ENCODE measurements at places on chromosomes 2 and 18. TPM values are rescaled to one million over a fixed set of nuclear protein-coding genes. Genes with fewer than 3 reads are reported as not detected.

GRCh38 chr2:217330647-217331046 is 470.8 kb upstream of the TNP1 start:
- peaks cover 8% of the 10 kb centered on the region for H3K4me1 ChIP-seq
- no peak overlapping the region for H3K27ac ChIP-seq
- DNase-seq = no peak
- H3K27me3 ChIP-seq = no peaks in the 10 kb centered on the region

- no peak for DNase-seq
- no peaks in the 10 kb centered on the region for H3K27me3 ChIP-seq
- no peaks in the 10 kb centered on the region for H3K36me3 ChIP-seq
- no peak overlapping the region for H3K27ac ChIP-seq
Measured at GRCh38 chr2:207423886-207424285, 105.9 kb upstream of the CREB1 start.

Gene MATN3
- 38.5 TPM for total RNA-seq

- no peak for DNase-seq
- peaks cover 20% of the 10 kb centered on the region for H3K27me3 ChIP-seq
- peak overlapping the region; percentile 91 for H3K4me3 ChIP-seq
- H3K4me1 ChIP-seq = no peaks in the 10 kb centered on the region
- H3K36me3 ChIP-seq = no peaks in the 10 kb centered on the region
Measured at GRCh38 chr18:9101730-9102507, 580 bp upstream of the NDUFV2 start.

Gene CRYGD
- total RNA-seq = 2.2 TPM

DNA sequence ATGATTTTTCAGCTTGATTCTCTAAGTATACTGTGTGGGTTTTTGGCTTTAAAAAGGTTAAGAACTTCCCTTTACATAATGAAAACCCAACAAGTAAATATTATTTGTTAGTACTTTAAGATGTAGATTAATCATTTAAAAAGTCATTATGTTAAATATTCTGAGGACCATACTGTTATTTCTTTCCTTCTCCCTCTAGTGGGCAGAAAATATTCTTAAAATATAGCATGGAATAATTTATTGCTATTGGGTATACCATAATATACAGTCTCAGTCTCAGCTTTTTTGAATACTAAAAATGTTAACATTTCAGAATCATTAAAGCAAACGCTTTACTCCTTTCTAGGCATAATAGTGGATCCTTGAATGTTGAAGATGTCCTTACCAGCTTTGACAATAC is 28.1 kb downstream of the CAMKMT start:
- no peaks in the 10 kb centered on the region for H3K4me1 ChIP-seq
- no peak for DNase-seq
- H3K27me3 ChIP-seq = no peaks in the 10 kb centered on the region
- no peak overlapping the region for H3K27ac ChIP-seq

DNA sequence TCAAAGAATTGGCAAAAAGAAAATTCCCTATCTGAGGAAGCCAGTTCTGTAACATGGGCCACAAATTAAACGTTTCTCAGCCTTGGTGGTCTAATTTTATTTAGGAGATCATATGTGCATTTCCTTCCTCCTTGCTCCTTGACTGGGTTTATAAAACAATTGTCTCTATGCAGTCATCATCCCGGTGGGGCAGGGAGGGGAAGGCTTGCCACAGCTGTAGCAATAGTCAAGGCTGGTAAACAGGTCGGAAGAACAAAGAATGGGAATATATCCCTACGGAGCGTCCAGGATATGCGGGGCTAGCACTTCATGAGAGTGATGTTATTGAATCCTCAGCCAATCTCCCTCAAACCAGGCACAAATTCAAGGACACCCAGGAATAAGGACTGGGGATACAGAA is 143.8 kb downstream of the RNF152 start:
- no peaks in the 10 kb centered on the region for H3K36me3 ChIP-seq
- no peak for DNase-seq
- H3K4me3 ChIP-seq = no peak overlapping the region
- H3K27me3 ChIP-seq = no peaks in the 10 kb centered on the region
- no peak overlapping the region for H3K27ac ChIP-seq

- H3K27ac ChIP-seq = no peak overlapping the region
- H3K36me3 ChIP-seq = peaks cover 5% of the 10 kb centered on the region
- H3K4me3 ChIP-seq = no peak overlapping the region
- no peak for DNase-seq
Measured at GRCh38 chr2:9336576-9337314, 86.6 kb downstream of the ITGB1BP1 start.

DNA sequence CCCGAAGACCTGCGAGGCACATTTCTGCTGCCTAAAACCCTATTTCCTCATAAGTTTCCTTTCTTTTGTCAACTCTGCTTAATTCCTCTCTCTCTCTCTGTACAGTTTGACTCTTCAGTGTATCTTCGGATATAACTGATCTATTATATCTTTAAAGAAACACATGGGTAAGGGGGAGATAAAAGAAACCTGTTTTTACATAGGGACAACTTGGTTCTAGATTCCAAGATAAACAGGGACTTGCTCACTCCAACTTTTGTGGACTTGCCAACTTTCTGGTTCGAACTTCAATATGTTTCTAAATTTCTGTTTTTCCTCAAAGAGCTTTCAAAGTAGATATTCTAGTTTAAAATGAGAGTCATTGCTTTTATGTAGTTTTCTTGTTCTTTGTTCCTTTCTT is 182.7 kb upstream of the EPC2 start:
- H3K27me3 ChIP-seq = no peaks in the 10 kb centered on the region
- H3K4me1 ChIP-seq = no peaks in the 10 kb centered on the region
- no peak for DNase-seq
- H3K27ac ChIP-seq = no peak overlapping the region
- H3K36me3 ChIP-seq = no peaks in the 10 kb centered on the region

Gene ERICH2
- total RNA-seq = 6.6 TPM

Gene RAPGEF4
- 2.3 TPM for total RNA-seq

DNA sequence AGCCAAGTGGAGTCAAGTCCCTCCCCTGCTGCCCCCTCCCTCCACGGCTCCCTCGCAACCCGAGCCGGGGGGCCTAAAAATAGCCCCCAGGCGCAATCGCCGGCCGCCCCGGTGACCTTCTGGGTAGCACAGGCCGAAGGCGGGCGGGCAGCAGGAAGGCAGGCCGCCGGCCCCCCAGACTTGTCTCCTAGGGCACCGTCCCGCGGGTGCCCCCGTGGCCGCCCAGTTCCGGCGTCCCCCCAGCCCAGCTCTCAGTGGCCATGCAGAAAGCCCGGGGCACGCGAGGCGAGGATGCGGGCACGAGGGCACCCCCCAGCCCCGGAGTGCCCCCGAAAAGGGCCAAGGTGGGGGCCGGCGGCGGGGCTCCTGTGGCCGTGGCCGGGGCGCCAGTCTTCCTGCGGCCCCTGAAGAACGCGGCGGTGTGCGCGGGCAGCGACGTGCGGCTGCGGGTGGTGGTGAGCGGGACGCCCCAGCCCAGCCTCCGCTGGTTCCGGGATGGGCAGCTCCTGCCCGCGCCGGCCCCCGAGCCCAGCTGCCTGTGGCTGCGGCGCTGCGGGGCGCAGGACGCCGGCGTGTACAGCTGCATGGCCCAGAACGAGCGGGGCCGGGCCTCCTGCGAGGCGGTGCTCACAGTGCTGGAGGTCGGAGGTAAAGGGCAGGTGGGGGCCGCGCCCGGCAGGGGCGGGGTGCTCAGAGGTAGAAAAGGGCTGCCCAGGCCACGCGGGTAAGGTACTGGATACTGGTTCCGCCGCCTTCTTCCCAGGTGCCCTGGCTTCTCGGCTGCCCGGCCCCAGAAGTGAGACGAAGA is at the start of gene SPEG:
Gene SPEG (plus strand): TSS at position 126 of the 808 bp plus-strand sequence. CDS start 135 bp downstream, at position 261.
- no peaks in the 10 kb centered on the region for H3K36me3 ChIP-seq
- H3K27ac ChIP-seq = no peak within 1 kb of the TSS
- peak; percentile 72 for DNase-seq
- peaks cover 39% of the 10 kb centered on the region for H3K27me3 ChIP-seq

- no peak overlapping the region for H3K27ac ChIP-seq
- no peak for DNase-seq
- H3K4me1 ChIP-seq = no peaks in the 10 kb centered on the region
- H3K36me3 ChIP-seq = no peaks in the 10 kb centered on the region
- H3K4me3 ChIP-seq = no peak overlapping the region
- no peaks in the 10 kb centered on the region for H3K27me3 ChIP-seq
Measured at GRCh38 chr2:61710711-61711110, 143.1 kb downstream of the FAM161A start.

DNA sequence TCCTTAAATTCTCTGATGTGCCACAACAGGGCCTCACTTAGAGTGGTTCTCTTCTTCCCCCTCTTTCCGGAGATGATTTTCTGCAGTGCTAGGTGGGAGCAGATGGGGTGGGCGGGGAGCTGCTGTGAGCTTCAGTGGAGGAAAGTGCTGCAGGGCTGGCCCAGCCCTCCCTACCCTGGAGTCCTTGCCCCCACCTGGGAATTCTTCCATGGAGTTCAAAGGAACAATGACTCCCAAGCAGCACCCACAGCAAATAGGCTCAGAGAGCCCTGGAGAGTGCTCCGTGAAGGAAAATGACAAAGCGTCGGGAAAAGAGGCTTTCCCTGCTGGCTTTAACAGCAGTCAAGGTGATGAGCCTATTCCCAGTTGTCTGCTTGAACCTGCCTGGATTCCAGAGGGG is 28.8 kb downstream of the LOXHD1 start:
- H3K27ac ChIP-seq = no peak overlapping the region
- peaks cover 4% of the 10 kb centered on the region for H3K27me3 ChIP-seq
- no peak overlapping the region for H3K4me3 ChIP-seq
- H3K36me3 ChIP-seq = no peaks in the 10 kb centered on the region

Gene INSIG2
- total RNA-seq = 12.5 TPM

DNA sequence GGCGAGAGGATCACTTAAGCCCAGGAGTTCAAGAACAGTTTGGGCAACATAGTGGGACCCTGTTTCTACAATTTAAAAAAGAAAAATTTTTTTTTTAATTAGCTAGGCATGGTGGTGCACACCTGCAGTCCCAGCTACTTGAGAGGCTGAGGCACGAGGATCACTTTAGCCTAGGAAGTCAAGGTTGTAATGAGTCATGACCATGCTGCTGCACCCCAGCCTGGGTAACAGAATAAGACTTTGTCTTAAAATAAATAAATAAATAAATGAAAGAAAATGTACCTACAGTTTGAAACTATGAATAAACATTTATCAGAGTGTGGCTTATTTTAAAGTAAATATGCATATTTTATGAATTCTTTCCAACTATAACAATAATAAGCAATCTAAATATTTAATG is 16.7 kb downstream of the PDE1A start:
- H3K27me3 ChIP-seq = no peaks in the 10 kb centered on the region
- H3K36me3 ChIP-seq = no peaks in the 10 kb centered on the region
- no peak overlapping the region for H3K27ac ChIP-seq
- DNase-seq = no peak
- H3K4me3 ChIP-seq = no peak overlapping the region

Gene CACNB4
- 15.1 TPM for total RNA-seq

DNA sequence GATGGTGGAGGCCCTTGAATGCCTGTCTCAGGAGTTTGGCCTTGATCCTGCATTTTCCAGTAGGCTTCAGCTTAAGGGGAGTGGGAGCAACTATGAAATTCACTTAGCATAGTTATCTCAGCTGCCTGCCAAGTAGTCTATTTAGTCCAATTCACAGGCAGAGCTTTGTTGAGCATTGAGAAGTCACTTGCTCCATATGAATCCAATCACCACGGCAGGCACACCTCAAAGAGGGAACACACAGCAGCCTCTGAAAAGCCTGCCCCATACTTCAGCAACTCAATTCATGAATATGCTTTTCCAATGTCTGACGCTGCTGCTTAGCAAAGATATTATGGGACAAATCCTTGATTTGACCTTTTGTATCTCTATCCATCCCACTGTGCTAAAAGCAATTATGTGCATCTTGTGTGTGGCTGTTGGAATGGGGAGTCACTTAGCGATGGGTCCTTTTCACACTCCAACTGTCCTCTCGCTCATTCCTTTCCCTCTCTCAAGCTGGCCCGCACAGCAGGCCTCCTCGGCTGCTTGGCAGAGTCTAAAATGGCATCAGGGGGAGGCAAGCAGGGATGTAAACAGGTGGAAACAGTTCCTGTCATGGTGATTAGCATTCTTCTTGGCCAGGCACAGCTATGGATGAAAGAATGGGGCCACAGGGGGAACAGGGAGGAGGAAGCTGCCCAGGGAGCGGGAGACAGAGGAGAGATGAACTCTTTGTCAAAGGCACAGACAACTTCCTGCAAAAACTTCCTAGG is 56.0 kb upstream of the LRPPRC start:
- no peak overlapping the region for H3K4me3 ChIP-seq
- H3K27me3 ChIP-seq = no peaks in the 10 kb centered on the region
- no peaks in the 10 kb centered on the region for H3K36me3 ChIP-seq
- no peaks in the 10 kb centered on the region for H3K4me1 ChIP-seq
- H3K27ac ChIP-seq = peak overlapping the region; percentile 76

Gene DCC
- 0.34 TPM for total RNA-seq

- no peak overlapping the region for H3K27ac ChIP-seq
- H3K36me3 ChIP-seq = no peaks in the 10 kb centered on the region
- no peak overlapping the region for H3K4me3 ChIP-seq
- no peaks in the 10 kb centered on the region for H3K27me3 ChIP-seq
- DNase-seq = no peak
Measured at GRCh38 chr2:234027641-234028040, 22.9 kb upstream of the SPP2 start.

GRCh38 chr2:84885111-84885510 is 4.2 kb upstream of the TRABD2A start:
- H3K4me3 ChIP-seq = no peak overlapping the region
- DNase-seq = peak; percentile 26
- no peak overlapping the region for H3K27ac ChIP-seq
- no peaks in the 10 kb centered on the region for H3K4me1 ChIP-seq
- peaks cover 48% of the 10 kb centered on the region for H3K27me3 ChIP-seq

DNA sequence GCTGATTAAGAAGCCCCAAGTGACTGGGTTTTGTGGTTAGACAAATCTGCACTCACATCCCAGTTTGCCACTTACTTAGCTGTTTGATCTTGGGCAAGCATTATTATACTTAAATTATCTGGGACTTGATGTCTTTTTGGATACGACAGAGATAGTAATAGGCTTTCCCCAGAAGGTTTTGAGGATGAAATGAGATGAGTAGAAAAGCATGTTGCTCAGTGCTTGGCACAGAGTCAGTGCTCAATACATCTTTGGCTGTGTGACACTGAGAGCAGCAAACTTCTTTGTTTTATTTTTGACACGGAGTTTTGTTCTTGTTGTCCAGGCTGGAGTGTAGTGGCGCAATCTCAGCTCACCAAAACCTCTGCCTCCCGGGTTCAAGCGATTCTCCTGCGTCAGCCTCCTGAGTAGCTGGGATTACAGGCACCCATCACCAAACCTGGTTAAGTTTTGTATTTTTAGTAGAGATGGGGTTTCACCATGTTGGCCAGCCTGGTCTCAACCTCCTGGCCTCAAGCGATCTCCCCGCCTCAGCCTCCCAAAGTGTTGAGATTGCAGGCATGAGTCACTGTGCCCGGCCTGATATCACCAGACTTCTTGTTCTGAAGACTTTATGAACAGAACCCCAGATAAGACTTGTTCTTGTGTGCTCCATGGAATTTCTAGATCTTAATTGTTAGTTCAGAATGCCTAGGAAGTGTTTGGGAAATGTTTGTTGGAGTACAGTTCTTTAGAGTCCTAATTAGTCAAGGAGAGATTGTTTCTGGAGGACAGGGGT is 521.2 kb downstream of the SLC4A3 start:
- H3K27ac ChIP-seq = no peak overlapping the region
- no peak overlapping the region for H3K4me3 ChIP-seq
- DNase-seq = no peak
- no peaks in the 10 kb centered on the region for H3K36me3 ChIP-seq
- H3K27me3 ChIP-seq = no peaks in the 10 kb centered on the region

Gene SCN9A
- total RNA-seq = 0.45 TPM

Measured in endodermal cell (in vitro differentiated cells).